ENCODE measurements at places on chromosomes 6 and 20. TPM values are rescaled to one million over a fixed set of nuclear protein-coding genes. Genes with fewer than 3 reads are reported as not detected.

- no peak for DNase-seq
Observed at GRCh38 chr6:33440649-33441309, 13.6 kb upstream of the ZBTB9 start.

The SCP2D1 gene
- not detected for total RNA-seq

- no peak for DNase-seq
Observed at GRCh38 chr6:38805127-38805655, 90.1 kb downstream of the DNAH8 start.

The OR2H1 gene
- total RNA-seq = not detected

DNA sequence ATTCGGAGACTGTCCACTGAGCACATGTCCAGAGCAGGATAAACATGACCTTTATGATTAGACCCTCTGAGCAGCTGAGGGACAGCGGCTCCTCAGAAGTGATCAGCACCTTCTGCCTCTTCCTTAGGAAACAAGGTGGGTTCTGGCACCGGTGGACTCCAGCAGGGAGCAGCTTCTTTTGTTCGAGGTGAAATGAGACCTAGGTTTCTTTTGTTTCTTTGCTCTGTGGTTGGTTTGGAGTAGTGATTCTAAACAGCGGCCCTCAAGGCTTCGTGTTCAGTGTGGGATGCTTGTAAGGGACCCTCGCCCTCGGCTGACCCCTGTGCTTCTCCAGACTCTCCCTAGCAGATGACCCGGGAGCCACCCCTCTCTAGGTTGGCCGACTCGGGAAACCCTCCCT, 14.6 kb upstream of the FRMD1 start:
- peak; percentile 8 for DNase-seq

DNA sequence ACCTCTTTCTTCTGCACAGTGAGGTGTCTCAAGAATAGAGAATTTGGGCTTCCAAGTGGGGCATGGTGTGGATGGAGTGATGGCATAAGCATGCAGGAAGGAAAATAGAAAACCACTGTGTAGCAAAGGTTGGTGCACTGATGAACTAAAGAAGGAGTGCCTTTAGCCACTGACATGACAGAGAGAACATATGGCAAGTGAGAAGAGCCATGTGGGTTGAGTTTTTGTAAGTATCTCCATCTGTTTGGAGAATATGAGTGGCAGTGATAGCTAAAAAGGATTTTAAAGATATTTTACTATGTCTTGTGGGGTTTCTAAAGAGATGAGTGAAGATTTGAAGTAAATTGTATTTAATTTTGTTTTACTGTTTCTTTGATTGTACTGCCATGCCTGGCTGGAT, 160.5 kb upstream of the GRIK2 start:
- no peak for DNase-seq

- DNase-seq = no peak
Observed at GRCh38 chr6:39560915-39561314, 164.3 kb downstream of the KIF6 start.

DNA sequence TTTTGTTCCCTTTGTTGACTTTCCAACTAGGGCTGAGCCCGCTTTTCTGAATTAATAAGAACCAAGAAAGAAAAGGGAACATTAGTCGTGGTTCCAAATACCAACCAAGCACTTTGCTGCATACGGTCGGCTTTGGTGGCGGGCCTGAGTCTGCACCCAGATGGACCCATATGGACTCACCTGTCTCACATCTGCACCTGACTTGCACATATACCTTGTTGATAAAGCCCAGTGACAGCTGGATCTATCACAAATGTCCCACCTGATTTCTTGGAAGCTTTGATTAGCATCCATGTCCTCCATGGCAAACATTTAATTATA, 39.0 kb downstream of the TPD52L1 start:
- DNase-seq = no peak

DNA sequence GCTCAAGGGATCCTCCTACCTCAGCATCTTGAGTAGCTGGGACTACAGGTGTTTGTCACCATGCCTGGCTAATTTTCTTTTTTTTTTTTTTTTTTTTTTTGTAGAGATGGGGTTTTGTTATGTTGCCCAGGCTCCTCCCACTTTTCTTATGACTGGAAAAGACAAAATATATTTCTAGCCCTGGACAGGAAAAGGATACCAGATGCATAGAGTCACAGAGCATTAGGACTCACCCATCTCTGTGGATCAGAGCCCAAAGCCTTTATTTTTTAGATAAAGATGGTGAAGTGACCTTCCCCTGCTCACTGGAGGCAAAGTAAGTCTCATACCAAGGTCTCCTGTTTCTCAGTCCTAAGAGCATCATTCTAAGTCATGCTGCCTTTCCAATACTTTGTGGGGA, 3.4 kb downstream of the TRIM10 start:
- no peak for DNase-seq

DNA sequence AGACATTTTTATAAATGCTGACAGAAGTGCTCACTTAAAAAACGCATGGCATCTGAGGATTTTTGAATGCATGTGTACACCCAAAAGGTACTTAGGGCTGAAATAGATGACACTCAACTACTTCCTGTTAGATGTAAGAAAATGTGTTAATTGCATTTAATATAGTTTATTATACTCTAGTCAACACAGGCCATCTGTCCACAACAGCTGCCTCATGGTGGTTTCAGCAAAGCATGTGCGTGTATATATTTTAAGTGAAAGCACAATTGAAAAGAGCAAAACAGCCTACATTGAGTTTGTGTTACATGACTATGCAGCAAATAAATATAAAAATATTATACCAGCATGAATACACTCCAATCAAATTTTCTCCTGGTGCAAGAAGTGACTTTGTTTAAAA, 1233.0 kb upstream of the EYS start:
- no peak for DNase-seq

The OR2B6 gene
- total RNA-seq = not detected

GRCh38 chr6:33882154-33882553, 78.4 kb upstream of the MLN start:
- DNase-seq = peak; percentile 26

The GSTA3 gene
- total RNA-seq = not detected

The HCRTR2 gene
- total RNA-seq = not detected

The SPATS1 gene
- not detected for total RNA-seq

DNA sequence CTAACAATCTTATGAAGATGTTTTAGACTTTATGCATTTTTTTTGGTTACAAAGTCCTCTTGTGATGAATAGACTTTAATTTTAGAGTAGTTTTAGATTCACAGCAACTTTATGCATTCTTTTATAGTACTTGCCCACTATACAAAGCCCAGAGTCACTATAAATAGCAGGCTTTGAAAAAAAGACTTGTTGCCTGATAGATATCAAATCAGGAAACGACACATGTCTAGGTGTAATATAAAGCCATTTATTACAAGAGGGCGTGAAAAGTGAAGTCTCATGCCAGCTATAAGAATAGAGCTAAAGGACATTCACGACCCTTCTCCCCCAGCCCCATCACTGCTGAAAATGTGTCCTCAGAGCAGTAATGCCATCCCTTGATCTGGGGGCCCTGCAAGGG, 78.0 kb upstream of the MRPS10 start:
- no peak for DNase-seq

DNA sequence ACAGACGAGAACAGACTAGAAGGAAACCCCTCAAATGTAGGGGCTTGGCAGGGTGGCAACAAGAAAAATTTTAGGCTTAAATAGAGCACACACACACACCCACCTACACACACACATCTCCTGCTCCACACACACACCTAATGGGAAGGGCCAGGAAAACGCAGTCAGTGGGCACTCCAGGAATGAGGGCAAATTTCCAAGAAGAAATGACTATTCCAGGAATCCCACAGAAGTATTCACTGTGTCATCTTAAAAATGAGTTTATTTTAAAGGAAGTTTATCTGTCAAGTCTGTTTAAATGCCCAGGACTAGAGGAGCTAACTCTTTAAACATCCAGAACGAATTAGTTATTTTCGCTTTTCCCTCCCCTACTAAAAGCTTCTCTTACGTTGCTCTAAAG, 13.0 kb downstream of the ALDH8A1 start:
- no peak for DNase-seq

GRCh38 chr6:118581489-118581959, 33.4 kb downstream of the PLN start:
- no peak for DNase-seq

The HLA-DQA1 gene
- total RNA-seq = 5.4 TPM

- no peak for DNase-seq
Observed at GRCh38 chr6:36235862-36236261, 34.0 kb upstream of the PNPLA1 start.

The C6orf163 gene
- 1.6 TPM for total RNA-seq

- DNase-seq = peak; percentile 54
Observed at GRCh38 chr20:1503564-1504227, 12.5 kb upstream of the SIRPB2 start.

DNA sequence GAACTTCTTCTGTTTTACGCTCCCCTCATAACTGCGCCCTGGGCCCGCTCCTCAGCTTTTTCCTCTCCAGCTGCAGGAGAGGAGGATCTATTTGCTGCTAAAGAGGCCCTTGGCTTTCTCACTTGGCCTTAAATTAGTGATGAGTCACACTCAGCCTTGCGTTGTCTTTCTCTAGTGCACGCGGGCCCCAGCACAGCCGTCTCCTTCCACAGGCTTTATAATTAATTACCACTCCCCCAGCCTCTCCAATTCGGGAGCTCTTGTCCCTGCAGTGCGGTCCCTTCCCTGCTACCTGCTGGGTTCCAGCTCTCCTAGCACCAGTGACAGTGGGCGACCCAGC, 25.2 kb downstream of the PACSIN1 start:
- no peak for DNase-seq

DNA sequence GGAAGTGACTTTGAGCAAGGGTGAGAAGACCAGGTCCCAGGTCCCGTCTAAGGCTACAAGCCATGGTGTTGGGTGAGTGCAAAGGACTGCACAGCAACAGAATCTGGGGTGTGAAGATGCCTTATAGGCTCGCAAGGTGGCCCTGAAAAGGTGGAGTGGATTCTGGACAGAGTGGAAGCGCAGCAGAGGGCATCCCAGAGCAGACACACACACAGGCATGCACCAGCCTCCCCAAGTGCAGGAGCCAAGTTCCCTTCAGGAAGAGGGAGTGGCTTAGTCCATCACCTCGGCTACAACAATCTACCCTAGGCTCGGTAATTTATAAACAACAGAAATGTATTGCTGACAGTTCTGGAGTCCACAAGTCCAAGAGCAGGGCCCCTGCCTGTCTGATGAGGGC, 180.1 kb upstream of the PDE10A start:
- DNase-seq = no peak

The GJA10 gene
- total RNA-seq = not detected

DNA sequence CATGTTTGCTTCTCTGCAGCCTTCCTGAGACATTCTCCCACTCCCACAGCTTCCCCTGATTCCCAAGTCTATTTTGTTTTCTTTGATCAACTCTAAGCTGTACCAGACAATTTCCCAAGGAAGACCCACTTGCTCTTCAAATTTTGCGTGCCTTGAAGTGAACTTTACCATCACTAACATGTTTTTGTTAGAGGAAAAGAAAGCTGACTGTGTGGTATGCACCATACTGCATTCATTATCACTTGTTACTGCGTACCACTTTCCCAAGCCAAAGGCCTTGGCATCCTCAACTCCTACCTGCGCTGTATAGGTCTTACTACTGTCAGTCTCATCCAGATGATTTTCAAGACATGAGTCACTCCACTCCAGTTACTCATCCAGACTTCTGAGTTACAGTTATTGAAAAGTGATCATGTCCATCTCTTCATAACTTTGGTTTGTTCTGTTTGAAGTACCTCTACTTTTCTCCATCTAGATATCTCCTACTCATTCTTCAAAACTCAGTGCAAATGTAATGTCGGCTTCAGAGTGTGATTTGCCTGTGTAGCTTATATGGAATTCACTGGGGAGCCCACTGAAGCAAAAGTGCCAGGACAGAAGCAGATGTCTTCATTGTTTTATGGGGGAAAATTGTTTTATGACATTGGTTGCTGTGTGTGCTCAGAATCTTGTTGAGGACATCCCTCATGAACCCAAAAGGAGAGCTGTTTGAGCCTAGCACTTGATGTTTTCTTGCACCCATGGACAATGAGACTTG, 5.2 kb downstream of the RPS12 start:
- DNase-seq = no peak

DNA sequence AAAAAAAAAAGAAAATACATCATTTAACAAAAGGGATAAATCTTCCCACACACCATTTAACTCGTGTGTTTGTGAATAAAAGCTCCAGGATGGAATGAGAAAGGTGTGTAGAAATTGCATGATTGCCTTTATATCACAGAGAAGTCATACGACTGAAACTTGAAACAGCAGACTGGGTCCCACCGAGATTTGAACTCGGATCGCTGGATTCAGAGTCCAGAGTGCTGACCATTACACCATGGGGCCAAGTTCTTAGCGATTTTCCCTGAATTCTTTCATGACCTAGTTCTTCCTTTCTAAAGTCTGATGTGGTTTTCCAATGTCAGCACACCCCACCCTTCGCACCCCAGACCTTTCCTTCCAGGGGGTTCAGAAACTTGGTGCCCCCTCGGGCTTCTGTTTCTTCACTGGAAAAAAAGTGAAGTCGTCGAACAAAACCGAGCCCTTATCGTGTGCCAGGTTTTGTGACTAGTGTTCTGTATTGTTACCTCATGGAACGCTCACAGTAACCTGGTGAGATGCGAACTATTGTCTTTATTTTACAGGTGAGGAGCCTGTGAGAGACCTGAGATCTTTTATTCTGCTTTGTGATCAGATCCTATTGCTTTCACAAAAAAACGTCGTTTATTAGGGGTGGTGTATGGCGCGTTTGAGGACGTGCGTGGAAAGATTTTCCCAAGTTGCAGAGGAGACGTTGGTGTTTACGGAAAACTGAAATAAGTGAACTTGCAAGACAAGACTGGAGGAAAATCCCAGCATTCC, 120.8 kb downstream of the OR2B2 start:
- DNase-seq = peak; percentile 45

DNA sequence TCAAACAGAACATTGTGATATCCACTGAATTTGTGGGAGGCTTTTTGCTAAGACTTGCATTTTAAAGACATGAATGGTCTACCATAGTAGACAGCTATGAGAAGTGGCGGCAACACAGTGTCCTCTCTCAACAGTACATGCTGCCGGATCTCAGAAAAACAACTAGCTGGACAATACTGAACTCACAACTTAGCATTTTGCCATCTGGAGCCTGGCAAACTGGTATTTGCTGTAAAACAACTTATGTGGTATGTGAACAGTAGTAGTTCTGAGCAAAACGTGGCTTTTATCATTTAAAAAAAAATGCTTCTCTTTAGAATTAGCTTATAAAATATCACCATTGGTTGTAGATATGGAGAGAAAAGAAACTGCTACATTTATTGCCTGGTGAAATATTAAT, 3.3 kb upstream of the PXDC1 start:
- DNase-seq = no peak

- DNase-seq = no peak
Observed at GRCh38 chr6:142566628-142567396, 265.0 kb downstream of the ADGRG6 start.

DNA sequence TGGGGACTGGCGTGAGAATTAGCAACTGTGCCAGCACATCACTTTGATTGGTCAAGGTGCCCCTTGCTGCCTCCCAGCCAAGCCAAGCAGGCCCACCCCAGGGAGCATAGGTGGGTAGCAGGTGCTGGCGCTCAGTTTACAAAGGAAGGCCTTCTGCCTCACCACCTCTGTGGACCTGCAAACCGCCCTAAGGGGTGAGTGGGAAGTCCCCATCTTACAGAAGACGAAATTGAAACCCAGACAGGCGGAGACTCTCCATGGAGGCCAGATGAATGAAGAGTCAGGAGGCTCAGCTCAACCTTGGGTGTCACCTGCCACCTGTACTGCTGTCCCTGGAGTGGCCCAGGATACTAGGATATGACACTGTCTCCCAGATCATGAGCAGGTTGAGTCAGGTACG, 21.5 kb upstream of the MAS1L start:
- DNase-seq = no peak

- no peak for DNase-seq
Observed at GRCh38 chr6:78554341-78554740, 313.0 kb upstream of the IRAK1BP1 start.

The DLK2 gene
- total RNA-seq = 3.3 TPM

The OSTM1 gene
- total RNA-seq = 40.7 TPM

GRCh38 chr6:13664703-13665352, 46.8 kb downstream of the RANBP9 start:
- DNase-seq = no peak
